ENCODE measurements at places on chromosomes 1 and 21. TPM values are rescaled to one million over a fixed set of nuclear protein-coding genes. Genes with fewer than 3 reads are reported as not detected.

DNA sequence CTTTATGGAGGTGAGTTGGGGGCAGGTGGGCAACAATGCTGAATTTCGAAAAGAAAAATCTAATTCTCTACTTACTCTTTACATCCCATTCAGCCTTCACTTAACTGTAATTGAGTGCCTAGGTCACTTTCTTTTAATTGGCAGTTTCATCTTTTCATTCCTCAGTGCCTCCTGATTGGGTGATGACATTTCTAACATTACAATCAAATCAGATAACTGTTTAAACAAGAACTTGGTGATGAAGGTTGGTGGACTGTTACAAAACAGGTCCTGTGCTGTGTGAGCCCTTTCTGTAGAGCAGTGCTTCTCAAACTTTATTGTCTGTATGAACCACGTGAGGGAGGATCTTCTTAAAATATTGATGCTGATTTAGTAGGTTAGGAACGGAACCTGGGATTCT is 40.1 kb upstream of the KCNQ4 start:
- DNase-seq = no peak

Gene CYP4A22
- not detected for total RNA-seq

DNA sequence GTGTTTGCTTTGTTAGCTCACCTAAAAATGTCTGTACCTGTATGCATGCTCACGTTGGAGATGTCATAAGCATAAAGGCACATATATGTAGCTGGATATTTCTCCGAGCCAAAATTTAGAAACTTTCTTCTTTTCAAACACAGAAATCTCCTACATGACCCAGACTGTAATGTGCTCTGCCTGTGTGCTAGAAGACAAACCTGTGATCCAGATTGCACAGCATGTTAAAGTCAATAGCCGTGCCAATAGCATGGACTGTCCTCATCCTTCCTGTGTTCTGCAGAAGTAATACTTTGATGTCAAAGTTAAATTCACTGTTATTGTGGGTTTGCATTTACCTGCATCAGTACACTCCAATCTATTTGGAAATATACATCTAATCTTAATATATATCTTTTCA is 346.2 kb upstream of the ZRANB2 start:
- no peak for DNase-seq

Gene HTR6
- total RNA-seq = not detected

Gene ADCY10
- total RNA-seq = 0.14 TPM

- no peak for DNase-seq
Measured at GRCh38 chr1:169762699-169763098, 28.8 kb upstream of the SELE start.

GRCh38 chr21:29914326-29914725 is 25.5 kb downstream of the GRIK1 start:
- peak; percentile 82 for DNase-seq

DNA sequence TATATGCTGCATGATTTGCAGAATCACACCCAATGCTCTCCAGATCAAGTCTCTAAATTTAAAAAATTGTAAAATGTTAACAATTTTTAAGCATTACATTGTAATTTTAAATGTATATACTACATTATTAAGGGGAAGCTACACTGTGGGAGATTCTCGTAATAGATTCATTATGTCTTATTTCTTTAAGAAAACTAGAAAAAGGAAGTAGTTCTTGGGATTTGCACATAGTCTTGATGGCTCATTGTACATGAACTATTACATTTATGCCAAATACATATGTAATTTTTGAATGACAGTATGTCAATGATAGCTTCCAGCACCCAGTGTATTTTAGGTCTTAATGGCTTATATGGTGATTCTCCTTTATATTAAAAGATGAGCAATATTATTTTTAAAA is 250.3 kb downstream of the PTPRC start:
- no peak for DNase-seq

Data from foreskin keratinocyte (primary cell).